T-cell (primary cell): ENCODE measurements at places on chromosomes 2 and 18. TPM values are rescaled to one million over a fixed set of nuclear protein-coding genes. Genes with fewer than 3 reads are reported as not detected.

VWA3B gene
- total RNA-seq: not detected

GRCh38 chr2:9033385-9034168 lies 30.1 kb upstream of the MBOAT2 start:
- no peak for DNase-seq

CFAP221 gene
- not detected for total RNA-seq

DNA sequence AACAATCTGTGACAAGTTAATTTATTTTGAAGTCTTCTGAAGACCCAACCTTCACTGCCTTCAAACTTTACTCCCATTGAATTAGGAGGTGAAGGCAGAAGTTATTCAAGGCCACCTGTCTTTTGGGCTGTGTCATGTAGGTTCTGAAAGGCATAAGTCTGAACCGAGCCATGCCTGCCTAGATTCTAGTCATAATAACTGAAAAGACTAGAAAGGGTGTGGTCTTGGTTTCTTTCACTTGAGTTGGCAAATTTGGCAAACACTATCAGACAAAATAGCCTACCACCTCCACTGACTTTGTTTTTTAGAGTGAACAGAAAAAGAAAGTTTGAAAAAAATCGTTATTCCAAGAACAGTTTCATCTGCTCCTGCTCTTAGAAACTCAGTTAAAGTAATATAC lies 38.4 kb downstream of the PPM1B start:
- no peak for DNase-seq

SLC14A1 gene
- 2.7 TPM for total RNA-seq

DNA sequence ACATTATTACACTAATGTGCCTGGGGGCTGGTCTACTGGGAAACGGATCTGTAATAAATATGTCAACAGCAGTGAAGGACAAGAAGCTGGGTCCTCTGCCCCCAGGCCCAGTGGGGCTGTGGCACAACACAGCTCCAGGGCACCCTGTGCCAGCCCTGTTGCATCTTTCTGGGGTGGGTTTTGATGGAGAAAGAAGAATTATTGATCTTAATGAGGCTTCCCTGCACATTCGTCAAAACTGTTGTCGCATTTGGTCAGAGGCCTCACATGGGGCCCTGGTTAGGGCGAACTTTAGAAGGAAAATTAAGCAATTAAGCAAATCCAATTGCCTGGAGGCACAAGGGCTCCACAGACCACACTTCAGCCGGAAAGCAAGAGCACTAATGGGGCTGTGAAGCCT lies 30.0 kb upstream of the TWIST2 start:
- no peak for DNase-seq

CNTNAP5 gene
- total RNA-seq: not detected

CPS1 gene
- 0.59 TPM for total RNA-seq

RIT2 gene
- total RNA-seq: not detected

GRCh38 chr2:12543978-12544558 lies 172.7 kb upstream of the TRIB2 start:
- no peak for DNase-seq

SOWAHC gene
- total RNA-seq: 0.56 TPM

- no peak for DNase-seq
Measured at GRCh38 chr2:94984964-94985575, 40.4 kb upstream of the MAL start.

TAF4B gene
- 9.9 TPM for total RNA-seq

CRYBA2 gene
- total RNA-seq: not detected

GRCh38 chr2:88136817-88137216 lies 9.0 kb upstream of the FABP1 start:
- no peak for DNase-seq

DNA sequence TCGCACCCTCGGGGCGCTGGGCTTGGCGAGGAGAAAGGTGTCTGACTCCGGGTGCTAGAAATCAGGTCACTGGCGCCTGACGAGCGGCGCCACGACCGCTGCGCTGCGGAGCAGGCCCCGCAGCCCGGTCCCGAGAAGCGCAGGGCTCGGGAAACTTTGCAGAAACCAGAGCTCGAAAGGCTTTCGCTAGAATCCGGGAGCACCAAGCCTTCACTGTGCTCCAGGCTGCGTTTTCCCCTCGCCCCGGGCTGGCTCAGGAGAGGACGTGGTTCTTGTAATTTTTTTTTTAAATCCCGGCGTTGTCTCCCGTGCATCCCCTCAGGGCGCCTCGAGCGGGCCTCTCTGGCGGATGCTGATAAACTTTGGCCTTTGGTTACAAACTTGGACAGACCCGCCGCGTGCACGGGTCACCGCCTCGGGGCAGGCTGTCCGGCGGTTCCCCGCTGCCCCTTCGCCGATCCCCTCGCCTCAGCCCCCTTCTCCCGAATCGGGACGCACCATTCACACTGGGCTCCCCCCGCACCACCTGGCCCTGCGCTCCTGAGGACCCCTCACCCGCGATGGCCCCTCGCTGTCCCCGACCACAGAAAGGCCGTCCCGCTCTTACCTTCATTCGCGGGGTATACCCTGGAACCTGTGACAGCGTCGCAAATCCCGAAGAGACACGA lies 419 bp downstream of the EPHA4 start:
- DNase-seq: no peak

GRCh38 chr18:58733866-58734265 lies 62.6 kb downstream of the MALT1 start:
- no peak for DNase-seq

DNA sequence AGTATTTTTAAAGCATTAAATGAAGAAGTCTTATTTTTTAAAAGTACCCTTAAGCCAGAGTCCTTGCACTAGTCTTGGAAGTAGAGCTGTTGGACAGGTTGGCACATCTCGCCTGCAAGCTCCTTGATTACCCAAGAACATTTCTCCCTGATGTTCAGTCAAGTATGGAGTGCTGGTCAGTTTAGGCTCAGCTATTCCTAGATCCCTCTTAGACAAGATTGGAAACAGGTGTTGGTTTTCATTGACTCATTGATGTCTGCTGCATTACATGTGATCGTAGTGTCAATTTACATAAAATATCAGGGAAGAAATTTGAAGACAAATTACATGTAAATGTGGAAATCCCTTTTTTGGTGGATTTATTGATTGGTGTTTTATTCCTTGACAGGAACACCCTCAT lies 170.4 kb downstream of the ZNF407 start:
- DNase-seq: no peak

DNA sequence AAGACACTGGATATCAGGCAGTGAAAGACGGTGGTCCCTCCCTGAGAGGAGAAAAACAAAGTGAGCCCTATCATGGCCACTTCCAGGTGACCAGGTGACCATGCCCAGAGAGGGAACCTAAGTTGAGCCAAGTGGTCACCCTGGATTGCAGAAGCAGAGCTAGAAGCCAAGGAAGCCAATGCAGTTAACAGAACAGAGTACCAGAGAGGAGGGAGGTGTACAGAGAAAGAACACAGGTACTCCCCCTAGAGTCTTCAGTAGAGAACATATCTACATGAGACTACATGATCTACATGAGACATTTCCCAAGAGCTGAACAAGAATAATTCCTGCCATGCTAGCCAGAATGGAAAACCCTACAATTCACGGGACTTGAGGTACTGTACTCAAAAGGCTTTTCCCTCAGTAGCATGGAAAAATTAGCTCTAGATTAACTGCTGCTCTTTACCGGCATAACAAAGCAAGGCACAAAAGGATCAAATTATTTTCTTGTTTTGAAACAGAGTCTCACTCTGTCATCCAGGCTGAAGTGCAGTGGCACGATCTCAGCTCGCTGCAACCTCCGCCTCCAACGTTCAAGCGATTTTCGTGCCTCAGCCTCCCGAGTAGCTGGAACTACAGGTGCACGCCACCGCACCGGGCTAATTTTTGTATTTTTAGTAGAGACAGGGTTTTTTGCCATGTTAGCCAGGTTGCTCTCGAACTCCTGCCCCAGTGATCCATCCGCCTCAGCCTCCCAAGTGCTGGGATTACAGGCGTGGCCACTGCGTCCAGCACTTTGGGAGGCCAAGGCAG lies 23.5 kb downstream of the ROCK2 start:
- DNase-seq: no peak

LRATD1 gene
- 0.06 TPM for total RNA-seq

GRCh38 chr2:151630372-151630771 lies 103.9 kb downstream of the NEB start:
- DNase-seq: no peak

SLC4A5 gene
- 10.1 TPM for total RNA-seq

DNA sequence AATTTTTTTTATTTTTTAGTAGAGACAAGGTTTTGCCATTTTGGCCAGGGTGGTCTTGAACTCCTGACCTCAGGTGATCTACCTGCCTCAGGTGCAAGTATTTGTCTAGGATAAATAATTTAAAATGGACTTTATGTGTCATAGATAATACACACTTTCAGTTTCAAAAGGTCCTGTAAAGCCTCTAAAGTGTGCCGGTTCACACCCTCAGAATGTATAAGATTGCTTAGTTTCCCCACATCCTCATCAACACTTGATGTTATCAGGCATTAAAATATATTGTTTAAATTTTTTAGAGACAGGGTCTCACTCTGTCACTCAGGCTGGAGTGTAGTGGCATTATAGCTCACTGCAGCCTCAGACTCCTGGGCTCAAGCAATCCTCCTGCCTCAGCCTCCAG lies 170.5 kb downstream of the ANKRD44 start:
- no peak for DNase-seq

DNA sequence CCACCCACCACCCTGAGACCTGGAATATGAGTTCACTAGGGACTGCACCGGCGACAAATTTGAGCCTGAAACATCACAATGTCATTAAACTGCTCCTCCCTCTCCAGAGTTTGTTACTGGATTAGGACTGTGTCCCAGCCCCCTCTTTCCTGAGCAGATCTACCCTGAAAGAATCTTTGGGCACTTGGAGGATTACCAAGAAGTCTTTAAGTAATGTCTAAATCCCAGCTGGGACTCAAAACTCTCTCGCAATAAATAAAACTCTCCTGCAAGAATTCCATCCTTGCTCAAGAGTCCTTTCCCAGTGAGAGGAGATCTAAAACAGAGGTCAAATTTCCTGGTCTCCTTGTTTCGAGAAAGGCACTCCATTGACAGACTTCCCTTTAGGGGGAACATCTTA lies 20.9 kb downstream of the GKN2 start:
- no peak for DNase-seq

GRCh38 chr2:146129231-146129630 lies 1609.3 kb upstream of the ZEB2 start:
- DNase-seq: no peak

DNA sequence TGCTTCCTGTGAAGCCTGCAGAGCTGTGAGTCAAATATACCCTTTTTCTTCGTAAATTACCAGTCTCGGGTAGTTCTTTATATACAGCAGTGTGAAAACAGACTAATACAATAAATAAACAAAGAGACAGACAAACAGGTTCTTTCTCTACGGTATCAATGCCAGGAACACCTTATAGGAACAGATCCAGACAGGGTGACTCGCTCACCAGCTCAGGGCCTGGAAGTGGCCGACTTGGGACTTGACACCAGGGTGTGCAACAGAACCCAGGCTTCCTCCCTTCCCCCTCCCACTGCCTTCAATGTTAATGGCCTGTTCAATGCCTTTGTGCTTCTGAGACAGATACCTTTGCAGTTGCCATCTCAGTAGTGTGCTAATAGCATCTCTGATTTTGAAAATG lies 309.5 kb downstream of the ALK start:
- no peak for DNase-seq

- no peak for DNase-seq
Measured at GRCh38 chr18:76444446-76445105, 50.5 kb downstream of the ZNF516 start.

DNA sequence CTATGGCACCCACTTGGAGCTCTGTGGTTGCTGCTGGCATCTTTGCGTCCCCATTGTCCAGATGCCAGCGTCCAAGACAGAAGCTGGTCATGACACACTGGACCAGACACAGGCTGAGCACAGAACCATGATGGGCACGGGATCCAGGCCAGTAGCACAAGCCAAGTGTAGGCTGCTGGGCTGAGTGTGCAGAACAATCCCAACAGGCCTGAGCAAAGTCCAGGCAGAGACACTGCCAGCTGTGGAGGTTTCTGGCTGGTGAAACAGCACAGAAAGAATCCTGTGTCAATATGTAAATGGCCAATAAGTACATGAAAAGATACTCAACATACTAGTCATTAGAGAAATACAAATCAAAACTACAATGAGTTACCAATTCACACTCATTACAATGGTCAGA lies 705.4 kb downstream of the METTL4 start:
- DNase-seq: no peak

DNA sequence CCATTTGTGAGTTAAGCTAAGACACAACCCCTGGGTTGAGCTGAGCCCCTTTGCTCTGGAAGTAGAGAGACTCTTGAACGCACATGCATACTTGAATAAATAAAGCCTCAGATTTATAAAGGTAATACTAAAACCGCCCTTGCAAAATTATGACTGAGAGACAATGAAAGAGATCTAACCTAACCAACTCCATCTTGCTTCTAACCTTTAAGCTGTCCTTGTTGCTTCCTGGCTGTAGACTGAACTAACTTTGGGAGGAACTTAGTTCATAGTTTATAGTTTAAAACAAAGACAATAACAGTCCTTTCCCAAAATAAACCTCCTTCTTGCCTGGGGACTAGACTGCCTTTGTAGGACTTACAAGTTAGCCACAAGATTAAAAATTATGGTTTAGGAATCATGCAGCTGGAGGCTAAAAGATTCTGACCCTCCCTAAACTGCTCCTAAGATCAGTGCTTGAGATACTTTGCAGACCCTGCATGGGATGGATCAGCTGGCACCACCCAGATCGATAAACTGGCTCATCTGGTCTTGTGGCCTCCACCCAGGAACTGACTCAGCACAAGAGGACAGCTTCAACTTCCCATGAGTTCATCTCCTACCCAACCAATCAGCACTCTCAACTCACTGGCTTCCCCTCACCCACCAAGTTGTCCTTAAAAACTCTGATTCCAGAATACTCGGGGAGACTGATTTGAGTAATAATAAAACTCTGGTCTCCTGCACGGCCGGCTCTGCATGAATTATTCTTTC lies 240.2 kb upstream of the SLC14A2 start:
- no peak for DNase-seq

- DNase-seq: no peak
Measured at GRCh38 chr2:239140346-239141020, 260.3 kb downstream of the HDAC4 start.

NR4A2 gene
- 3.7 TPM for total RNA-seq

GRCh38 chr18:9535430-9535991 lies 60.2 kb downstream of the RALBP1 start:
- no peak for DNase-seq

ABCG8 gene
- not detected for total RNA-seq

POTEE gene
- total RNA-seq: 0.09 TPM

DNA sequence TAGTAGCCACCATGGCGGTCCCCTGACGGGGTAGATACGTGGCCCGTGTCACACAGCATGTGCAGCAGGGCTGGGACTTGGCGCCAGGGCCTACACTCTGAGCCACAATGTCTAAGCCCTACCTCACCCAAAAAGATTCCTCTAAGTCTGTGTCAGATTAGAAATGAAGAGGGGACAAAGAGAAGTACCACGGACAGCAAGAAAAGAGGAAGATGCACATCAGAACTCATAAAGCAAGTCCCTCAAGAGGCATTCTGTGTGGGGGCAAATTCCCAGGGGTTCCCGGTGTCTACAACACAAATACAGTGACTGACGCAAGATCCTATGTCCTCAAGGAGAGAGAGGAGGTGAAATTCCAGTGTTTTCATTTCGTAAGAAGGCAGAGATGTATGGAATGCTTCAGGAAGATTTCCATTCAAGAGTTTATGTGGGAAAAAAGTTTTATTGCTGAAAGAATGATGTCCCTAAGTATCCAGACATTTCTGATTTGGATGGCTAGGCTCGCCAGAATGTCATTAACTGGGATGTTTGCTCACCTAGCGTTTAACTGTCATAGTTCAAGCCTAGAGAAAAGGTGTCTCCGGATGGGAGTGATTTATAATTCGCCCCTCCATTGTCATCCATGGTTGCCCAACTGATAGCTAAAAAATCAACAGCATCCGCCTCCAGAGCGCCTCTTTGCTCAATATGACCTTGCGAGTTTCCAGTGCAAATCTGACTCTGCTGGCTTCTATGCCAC lies 75.6 kb upstream of the CHMP1B start:
- DNase-seq: no peak

MDH1B gene
- total RNA-seq: 0.35 TPM
